ENCODE measurements at places on chromosomes 3 and 15.
A peak's percentile ranks its signal among the peaks of the same experiment; 100 is the strongest.

- DNase-seq = no peak
Observed at GRCh38 chr3:38598791-38599190, 50.7 kb downstream of the SCN5A start.

DNA sequence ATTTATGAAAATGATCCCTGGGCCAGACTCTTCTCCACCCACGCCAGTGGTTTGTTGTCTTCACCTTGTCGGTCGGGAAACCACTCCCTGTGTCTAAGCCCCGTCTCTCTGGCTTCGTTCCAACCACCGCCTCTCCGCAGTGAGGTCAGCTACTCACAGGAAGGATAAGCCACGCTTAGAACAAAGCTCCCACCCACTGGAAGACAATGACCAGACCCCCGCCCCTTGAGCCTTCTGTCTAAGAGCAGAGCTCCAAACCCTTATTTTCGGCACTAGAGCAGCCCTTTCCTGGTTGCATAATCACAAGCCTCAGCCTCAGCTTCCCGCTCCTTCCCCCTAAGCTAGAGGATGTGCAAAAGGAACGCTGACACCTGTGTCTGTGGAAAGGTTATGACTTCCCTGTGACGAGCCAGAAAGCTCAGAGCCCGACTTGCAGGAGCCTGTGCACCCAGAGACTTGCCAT, 114.9 kb upstream of the MEF2A start:
- peak; percentile 48 for DNase-seq

DNA sequence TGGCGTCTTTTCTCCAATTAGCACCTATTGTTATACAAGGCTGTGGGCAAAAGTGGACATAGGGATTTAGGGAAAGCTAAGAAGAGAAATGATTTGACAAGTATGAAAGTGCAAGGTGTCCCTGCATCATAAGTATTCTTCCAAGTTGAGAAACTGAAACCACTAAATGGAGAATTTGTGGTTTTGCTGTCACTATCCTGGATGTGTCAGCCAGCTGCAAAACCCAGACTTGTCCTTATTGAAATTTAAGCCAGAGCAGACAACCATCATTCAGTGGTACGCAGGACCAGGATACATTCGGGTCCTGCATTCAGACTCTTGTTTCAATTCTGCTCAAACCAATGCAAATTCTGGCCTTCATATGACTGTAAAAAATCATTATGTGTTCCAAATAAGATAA, 384.8 kb upstream of the TGFBR2 start:
- no peak for DNase-seq

DNA sequence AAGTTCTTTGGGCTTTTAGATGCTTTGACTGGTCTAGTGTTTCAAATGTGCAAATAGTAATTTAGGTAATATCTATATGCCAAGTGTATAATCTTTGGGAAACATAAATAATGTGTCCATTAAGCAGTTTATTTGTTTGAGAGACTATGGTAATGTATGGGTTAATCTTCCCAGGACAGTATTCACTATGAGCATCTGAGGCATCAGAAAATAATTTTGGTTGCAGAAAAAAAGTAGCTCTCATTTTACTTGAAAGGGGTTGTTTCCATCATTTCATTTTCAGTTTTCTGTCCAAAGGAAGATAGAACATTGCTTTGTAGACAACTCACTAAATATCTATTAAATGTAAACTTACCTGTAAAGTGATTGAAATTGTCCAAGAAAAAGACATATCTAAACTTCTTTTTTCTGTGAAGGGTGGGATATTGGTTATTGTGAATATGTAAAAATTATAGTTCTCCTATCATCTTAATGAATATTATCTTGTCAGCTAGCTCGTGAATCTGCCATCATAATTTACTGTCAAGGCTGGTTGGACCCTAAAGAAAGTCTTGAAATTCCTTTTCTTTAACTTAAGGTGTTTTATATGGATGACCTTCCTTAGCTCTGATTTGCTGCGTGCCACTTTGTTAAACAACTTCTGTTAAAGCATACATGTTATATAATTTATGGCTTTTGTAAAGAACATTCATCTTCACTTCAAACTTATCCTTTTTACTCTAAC, 108.8 kb downstream of the EPHA3 start:
- DNase-seq = no peak

DNA sequence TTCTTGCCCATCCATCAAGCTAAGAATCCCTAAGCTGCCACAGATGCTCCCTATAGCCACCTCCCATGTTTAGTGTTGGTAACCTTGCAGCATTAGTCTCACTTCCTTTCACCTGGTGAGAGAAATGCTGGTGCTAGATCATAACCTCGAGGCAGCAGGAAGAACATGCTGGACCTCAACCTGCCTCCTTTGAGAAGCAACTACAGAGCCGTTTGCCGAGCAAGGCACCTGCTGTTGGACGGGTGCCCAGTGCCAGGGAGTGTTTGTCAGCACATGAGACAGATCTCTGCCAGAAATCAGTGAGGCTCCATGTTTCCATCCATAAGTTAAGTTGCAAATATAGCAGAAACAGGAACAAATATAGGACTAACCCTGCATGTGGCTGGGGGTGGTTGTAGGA, 955.7 kb downstream of the TUSC7 start:
- no peak for DNase-seq

DNA sequence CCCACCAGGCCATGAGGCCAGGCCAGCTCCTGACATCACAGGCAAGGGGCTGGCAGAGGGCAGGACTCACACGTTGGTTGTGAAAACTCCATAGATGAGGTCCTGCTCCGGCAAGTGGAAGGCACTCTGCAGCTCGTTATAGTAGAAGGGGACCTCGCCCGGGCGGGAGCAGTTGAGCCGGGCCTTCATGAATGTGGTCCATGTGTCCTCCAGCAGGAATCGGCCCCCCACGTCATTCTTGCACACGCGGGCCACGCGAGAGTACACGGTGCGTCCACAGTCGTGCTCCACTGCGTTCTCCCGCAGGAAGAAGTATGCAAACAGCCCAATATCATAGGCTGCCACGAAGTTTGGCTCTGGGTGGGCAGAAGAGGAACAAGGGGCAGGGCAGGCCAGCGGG, 101.2 kb downstream of the SEMA5B start:
- DNase-seq = no peak

GRCh38 chr3:189419038-189419437, 212.2 kb upstream of the TP63 start:
- DNase-seq = no peak

DNA sequence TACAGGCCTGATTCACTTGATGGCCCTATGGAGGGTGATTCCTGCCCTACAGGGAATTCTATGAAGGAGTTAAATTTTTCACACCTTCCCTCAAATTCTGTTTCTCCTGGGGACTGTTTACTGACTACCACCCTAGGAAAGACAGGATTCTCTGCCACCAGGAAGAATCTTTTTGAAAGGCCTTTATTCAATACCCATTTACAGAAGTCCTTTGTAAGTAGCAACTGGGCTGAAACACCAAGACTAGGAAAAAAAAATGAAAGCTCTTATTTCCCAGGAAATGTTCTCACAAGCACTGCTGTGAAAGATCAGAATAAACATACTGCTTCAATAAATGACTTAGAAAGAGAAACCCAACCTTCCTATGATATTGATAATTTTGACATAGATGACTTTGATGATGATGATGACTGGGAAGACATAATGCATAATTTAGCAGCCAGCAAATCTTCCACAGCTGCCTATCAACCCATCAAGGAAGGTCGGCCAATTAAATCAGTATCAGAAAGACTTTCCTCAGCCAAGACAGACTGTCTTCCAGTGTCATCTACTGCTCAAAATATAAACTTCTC, 43.6 kb downstream of the BLM start:
- no peak for DNase-seq

DNA sequence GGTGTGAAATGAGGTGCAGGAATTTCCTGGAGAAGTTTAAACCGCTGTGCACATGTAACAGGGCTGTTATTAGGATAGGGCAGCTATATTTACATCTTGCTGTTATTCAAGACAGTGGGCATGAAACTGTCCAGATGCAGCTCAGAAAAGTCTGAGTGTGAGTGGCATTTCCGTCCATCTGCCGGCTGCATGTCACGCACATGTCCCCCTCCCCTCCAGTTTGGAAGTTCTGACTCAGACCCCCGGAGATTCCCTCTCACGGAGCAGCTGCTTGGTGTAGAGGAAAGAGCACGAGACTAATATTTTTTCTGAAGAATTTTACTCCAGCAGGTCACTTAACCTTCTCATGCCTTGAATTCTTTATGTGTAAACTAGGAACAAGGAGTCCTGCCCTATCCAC, 69.8 kb downstream of the FEM1B start:
- DNase-seq = no peak

- peak; percentile 59 for DNase-seq
Observed at GRCh38 chr3:4821975-4822374, 157.3 kb upstream of the BHLHE40 start.

DNA sequence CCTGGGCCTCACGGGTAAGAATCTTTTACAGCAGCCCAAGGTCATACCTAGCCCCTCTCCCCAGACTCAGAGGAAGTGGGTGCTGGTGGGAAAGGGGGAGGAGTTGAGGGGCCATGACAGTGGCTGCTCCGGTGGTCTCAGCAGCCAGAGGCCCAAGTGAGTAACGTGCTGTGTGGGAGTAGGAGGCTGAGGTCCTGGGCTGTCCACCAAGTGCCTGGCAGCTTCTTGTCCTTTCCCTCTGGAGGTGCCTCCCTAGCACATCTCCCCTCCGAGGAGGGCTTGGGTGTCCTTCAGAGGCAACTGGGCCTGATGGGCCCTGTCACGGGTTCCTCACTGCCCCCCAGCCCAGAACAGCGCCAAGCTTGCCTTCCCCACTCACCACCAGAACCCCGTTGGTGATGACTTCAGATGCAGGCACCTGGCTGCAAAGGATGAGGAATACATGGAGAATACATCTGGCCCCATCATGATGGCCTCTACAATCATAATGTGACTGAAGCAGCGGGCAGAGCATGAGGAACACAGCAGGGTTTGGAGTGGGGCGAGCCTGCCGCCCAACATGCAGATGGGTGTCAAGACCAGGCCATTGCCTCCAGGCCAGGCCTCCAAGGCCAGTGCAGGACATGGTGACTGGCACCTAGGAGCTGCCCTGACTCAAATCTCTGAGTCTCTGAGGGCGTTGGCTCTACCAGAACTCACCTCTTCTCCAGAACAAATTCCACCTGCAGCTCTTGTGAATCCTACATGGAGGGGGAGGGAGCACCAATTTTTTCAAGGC, 3.3 kb downstream of the PLA2G4F start:
- DNase-seq = no peak

GRCh38 chr3:19436746-19437145, 288.4 kb downstream of the KCNH8 start:
- DNase-seq = no peak

DNA sequence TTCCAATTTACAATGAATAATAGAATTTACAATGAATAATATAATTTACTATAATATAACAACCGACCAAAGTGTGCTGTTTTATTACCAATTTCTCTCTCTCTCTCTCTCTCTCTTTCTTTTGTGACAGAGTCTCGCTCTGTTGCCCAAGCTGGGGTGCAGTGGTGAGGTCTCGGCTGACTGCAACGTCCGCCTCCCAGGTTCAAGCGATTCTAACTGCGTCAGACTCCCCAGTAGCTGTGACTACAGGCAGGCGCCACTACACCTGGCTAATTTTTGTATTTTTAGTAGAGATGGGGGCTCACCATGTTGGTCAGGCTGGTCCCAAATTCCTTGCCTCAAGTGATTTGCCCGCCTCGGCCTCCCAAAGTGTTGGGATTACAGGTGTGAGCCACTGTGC, 17.0 kb upstream of the CCNL1 start:
- no peak for DNase-seq

GRCh38 chr3:183519891-183520290, 35.6 kb downstream of the KLHL6 start:
- no peak for DNase-seq

GRCh38 chr15:23566651-23567050, 1.2 kb downstream of the MKRN3 start:
- no peak for DNase-seq

DNA sequence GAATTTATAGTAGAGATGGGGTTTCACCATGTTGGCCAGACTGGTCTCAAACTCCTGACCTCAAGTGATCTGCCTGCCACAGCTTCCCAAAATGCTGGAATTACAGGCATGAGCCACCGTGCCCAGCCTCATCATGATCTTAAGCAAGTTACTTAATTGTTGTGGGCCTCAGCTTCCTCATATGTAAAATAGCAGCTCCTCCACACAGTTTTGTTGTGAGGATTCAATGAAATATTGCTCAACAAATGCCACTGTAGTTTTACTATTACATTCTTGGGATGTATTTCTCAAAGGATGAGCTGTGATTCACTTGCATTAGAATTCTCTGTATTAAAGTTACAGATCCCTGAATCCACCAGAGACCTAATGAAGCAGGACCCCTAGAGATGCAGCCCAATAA, 168.8 kb downstream of the ADAMTS9 start:
- DNase-seq = no peak

DNA sequence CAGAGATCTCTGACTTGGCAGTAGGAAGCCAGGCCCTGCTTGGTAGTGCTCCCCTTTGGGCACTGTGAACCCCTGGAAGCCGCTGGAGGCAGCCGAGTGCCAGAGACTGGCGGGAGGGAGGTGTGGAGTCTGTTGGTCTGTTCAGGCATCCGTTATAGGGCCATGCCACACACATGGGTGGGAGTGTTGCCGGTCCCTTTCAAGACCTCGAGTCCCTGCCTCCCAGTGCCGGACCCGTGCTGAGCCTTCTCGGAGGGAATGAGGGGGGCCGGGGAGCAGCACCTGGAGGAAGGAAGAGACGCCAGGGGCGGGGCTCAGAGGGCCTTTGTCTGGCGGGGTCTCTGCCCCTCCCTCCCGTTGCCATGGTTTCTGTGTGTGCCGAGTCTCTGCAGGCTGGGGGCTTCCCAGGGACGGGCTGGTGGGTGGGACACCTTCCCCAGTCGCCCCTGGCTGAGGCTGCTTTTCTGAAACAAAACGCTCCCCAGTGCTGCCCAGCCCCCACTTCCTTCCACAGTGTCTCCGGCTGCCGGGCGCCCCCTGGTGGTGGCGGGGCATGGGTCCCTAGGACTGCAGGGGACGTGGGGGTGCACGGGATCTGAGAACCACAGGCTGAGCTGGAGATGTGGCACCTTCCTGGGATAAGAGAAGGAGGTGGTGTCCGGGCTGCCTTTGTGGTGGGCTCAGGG, 10.0 kb downstream of the GNAI2 start:
- DNase-seq = peak; percentile 98

DNA sequence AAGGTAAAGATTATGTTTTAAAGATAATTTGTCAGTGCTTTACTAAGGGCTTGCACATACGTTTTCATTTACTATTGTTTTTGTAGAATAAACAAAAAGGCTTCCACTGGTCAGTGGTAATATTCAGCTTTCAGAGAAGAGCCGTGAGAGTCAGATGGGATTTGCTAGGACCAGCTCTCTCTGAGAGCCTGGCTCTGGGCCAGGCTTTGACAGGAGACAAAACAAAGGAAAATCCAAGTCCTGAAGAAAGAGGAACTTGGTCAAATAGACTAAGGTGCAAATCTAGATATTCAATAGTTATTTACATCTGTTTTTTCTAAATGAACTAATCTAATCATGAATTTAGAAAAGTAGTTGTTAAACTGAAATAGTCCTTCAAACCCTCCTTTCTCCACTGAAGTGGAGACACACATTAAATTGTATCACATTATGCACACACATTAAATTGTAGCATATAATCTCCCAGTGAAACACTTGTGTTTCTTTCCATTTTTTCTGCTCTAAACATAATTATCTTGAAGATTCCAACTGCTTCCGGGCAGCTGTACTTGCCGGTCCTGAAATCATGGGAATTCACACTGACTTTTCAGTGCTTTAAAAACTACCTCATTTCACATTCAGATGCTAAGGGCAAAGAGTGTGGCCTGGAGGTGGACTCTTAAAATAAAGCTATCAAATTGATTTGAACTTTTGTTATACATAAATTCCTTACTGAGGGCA, 55.1 kb upstream of the FILIP1L start:
- no peak for DNase-seq

GRCh38 chr3:148223266-148223665, 474.4 kb upstream of the AGTR1 start:
- no peak for DNase-seq

GRCh38 chr3:18872466-18872865, 275.8 kb upstream of the KCNH8 start:
- no peak for DNase-seq

Measured in activated T-cell treated with anti-CD3 and anti-CD28 coated beads for 4 hours (primary cell).